ENCODE measurements at places on chromosomes 11 and 22.

DNA sequence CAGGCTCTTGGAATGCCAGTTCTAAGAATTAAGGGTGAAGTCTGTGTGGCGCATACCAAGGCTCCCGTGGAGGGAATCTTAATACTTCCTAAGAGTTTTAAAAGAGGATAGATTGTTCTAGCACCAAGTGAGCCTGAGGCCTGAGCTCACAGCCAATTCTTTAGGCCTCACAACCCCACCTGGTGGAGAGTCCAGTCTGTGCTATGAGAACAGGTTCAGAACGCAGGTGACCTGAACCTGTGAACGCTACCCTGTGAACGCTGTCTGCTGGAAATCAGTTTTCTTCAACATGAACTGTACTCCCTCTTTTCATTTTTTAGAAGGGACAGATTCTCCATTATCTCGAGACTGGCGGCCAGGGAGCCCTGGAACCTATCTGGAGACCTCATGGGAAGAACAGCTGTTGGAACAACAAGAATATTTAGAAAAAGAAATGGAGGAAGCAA lies 43.2 kb upstream of the DLAT start:
- DNase-seq = peak; percentile 91

- peak; percentile 73 for DNase-seq
These were observed 395.7 kb downstream of the MN1 start for GRCh38 chr22:27405672-27406388.

GRCh38 chr11:118046964-118047700 lies 29.7 kb upstream of the TMPRSS4 start:
- DNase-seq = no peak

GRCh38 chr11:72066855-72067254 lies 13.5 kb downstream of the NUMA1 start:
- DNase-seq = no peak

GRCh38 chr11:130738611-130739010 lies 177.7 kb downstream of the SNX19 start:
- no peak for DNase-seq

DNA sequence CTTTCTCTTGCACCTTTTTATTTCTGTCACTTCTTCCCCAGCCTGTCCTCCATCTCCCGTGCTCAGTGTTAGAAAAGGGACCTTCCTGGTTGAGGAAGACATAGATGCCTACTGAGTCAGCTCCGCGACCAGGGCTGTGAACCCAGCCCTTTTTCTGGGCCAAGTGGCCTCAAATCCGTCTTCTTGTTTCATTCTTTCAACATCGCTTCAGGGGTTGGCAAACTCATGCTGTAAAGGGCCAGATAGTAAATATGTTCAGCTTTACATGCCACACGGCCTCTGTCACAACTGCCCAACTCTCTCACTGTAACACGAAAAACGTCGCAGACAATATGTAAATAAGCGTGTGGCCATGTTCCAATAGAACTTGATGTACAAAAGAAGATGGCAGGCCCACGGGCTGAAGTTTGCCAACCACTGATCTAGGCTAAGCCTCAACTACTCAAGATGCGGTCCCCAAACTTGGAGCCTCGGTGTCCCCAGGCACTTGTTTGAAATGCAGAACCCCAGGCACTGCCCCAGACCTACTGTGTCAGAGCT lies 338.4 kb downstream of the MN1 start:
- DNase-seq = no peak

DNA sequence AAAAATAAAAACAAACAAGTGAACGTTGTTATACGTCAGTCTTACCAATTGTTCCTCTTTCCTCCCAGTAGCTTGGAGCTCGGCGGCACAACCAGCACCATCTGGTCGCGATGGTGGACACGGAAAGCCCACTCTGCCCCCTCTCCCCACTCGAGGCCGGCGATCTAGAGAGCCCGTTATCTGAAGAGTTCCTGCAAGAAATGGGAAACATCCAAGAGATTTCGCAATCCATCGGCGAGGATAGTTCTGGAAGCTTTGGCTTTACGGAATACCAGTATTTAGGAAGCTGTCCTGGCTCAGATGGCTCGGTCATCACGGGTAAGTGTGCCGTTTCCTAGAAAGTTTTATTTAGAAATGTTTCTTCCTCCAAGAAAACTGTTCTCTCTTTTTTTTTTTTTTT lies 47.9 kb downstream of the PPARA start:
- DNase-seq = no peak

DNA sequence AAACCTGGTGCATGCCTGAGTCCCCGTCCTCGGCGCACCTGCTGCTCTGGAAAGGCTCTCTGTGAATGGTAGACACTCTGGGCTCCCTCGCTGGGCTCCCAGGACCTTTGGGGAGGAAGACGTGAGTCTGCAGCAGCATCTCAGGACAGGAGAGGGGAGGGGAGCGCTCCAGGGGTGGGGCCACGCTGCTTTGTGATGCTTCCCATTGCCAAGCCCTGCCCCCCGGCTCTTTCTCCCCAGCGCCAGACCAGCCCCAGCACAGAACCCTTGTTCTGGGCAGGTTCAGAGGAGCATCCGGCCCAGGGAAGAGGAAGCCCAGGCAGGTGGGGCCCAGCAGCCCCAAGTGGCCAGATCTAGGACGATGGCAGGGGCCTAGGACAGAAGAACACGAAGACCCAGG lies 111.2 kb downstream of the BRD1 start:
- DNase-seq = no peak

DNA sequence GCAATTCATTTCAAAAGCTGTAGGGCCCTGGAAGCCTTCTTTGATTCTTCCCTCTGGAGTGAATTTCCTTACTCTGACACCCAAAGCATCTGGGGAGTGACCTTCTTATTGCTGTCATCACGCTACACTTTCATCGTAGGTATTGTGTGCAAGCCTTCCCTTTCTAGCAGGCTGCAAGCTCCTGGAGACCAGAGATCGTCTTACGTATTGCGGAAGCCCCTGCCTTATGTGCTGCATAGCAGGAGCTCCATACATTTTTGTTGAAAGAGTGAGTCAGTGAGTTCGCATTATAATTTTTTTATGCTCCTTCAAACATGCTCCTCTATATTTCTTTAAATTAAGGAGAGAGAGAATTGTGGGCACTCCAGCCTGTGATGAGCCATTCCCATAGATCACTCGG lies 21.2 kb upstream of the TMEM218 start:
- no peak for DNase-seq

- no peak for DNase-seq
These were observed 165.6 kb downstream of the ETS1 start for GRCh38 chr11:128421577-128422330.

- DNase-seq = no peak
These were observed 13.7 kb downstream of the CRY2 start for GRCh38 chr11:45860764-45861510.

DNA sequence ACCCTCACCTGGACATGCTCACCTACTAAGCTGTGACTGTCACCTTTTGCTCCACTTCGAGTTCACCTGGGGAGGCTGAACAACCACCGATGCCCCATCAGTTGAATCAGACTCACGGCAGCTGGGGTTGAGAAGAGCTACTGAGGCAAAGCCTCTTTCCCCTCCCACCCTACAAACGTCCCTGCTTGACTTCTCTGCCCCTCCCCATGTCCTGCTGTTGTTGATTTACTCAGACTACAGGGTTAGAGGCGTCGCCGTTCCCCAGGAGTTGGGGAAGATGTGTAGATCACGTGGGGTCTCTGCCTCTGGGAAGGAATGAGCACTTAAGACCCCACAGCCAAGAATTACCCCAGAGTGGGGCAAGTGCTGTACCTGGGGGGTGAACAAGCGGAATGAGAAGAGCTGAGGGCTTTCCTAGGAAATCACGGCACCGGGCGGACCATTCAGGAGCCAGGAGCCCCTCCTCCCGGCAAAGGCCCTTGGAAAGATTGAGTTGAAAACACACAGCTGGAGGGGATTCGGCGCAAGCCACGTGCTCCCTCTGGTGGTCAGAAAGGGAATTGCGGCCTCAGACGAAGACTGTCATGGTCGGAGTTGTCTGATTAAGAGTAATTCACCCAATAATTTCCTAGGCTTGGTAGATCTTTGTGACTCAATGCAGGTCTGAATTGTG lies 7.0 kb downstream of the FXYD2 start:
- DNase-seq = peak; percentile 83

- DNase-seq = no peak
These were observed 4.8 kb upstream of the SLC39A13 start for GRCh38 chr11:47403571-47403970.

- DNase-seq = no peak
These were observed 340.1 kb downstream of the MN1 start for GRCh38 chr22:27461470-27461869.

GRCh38 chr11:130092661-130093060 lies 23.0 kb downstream of the APLP2 start:
- DNase-seq = no peak

DNA sequence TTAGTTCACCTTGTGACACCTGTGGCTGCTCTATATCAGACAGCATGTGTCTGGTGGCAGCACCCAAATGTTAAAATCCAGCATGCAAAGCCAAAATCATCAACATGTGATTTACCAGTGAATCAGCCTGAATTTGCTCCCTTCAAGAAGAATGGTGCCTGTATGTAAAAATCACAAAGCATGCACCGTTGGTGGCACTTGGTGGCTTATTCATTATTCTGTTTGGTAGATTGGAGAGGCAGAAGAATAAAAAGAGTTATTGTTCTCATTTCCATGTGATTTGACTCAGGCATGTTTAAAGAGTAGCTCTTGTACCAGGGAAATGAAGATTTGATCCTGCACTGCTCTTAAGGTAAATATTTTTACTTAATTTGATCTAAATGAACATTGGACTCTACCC lies 143.9 kb upstream of the MPPED2 start:
- DNase-seq = no peak

GRCh38 chr11:28318871-28319270 lies 210.7 kb downstream of the METTL15 start:
- DNase-seq = no peak

DNA sequence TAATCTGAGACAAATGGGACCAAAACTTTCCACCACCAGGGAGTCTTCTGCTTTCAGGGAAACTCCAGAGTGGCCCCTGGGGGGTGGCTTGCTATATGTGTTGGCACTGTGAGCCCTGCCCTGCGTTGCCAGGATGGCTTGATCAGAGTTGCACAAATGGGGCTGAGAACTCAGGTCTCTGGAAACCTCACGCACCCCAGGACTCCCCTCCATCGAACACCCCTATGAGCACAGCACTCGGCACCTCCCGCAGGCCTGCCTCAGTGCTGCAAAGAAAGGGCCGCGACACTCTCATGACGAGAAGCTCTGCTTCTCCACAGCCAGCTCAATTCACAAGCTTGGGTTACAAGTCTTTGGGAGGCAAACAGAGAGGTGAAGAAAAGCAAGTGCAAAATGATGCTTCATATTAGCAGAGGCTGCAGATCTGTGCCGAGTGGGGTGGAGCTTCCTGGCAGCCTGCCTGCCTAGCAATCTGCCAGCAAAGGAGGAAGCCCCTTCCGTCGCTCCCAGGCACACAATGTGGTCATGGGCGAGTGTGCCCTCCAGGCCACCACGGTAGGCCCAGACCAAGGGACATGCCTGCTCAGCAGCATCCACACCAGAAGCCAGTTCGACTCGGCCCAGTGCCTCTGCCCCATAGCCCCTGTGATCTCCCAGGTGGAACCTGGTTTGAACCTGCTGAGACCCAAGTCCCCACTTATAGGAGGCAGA lies 55.7 kb downstream of the MYH9 start:
- DNase-seq = peak; percentile 74

- DNase-seq = no peak
These were observed 571 bp downstream of the CCDC15 start for GRCh38 chr11:124954590-124954955.

DNA sequence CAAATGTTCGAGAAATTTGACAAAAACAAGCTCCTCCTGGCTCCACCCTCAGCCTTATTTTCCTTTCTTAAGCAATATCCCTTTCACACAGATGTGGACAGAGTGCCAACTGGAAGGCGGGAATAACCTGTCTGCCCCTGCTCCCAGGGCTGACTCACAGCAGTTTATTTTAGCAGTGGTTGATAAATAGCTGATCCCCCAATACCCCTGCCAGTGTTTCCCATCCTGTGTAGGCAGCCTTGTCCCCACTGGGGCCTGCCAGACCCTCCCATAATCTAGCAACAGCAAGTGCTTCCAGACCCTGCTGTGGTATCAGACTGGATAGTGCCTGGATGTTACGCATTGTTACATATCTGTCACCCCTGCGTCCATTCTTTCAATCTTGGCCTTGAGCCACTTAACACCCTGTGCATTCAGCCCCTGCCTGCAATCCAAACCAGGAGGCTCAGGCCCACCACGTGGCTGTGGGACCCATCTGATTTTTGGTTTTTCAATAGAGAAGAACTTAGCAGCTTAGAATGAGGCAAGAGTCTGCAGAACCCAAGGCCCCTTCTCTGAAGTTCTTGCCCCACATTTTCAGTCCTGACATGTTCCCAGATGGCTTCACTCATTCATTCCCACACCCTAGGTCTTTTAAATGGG lies 53.7 kb downstream of the PARVA start:
- peak; percentile 68 for DNase-seq

GRCh38 chr11:115545581-115546210 lies 41.5 kb upstream of the CADM1 start:
- no peak for DNase-seq

GRCh38 chr11:76880314-76880713 lies 19.6 kb downstream of the ACER3 start:
- DNase-seq = no peak

DNA sequence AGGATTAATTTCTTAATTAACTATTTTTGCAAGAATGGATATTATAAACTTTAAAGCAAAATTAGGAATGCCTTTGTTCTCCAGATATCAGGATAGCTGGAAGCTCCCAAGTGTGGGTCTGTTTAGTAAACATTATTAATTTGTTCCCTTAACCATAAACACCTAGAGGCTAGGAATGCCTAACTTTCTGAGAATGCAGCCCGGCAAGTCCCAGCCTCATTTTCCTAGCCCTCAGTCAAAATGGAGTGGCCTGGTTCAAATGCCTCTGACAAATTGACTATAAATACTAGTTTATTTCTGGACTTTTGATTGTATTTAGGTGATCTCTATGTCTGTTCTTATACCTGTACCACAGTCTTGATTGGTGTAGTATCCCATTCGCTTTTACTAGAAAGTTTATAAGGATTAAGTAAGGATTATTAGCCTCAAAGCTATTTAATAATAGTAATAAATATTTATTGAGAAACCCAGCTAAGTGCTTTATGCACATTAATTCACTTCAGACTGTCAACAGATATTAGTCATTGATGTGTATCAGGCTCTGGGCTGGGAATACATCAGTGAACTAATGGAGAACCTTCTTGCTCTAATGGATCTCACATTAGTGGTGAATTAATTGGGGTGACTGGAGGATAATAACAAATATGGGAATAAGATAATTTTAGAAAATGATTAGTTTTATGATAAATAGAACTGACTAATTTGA lies 25.8 kb downstream of the PPME1 start:
- no peak for DNase-seq

GRCh38 chr11:99571094-99571493 lies 550.3 kb downstream of the CNTN5 start:
- no peak for DNase-seq

- DNase-seq = peak; percentile 31
These were observed 43.4 kb upstream of the MICAL2 start for GRCh38 chr11:12066799-12067508.
